Dorsolateral prefrontal cortex (tissue), 122 donors: ENCODE measurements at places on chromosomes 11 and 22.

- no peak for DNase-seq
Measured at GRCh38 chr11:24559315-24559714, 62.5 kb downstream of the LUZP2 start.

DNA sequence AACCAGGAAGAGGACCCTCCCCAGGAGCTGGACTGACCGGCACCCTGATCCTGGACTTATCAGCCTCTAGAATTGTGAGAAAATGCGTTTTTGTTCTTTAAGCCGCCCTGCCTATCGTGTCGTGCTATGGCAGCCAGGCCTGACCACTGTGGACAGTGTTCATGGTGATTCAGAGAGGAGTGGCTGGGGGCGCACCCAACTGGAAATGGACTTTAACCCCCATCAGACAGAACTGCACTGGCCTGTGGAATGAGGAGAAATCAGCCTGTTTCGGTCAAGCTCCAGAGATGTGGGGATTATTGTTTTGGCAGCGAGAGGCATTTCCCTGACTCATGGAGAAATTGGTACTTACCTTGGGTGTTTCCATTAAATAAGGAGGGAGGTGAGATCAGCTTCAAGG lies 1437.8 kb downstream of the BRD1 start:
- no peak for DNase-seq

DNA sequence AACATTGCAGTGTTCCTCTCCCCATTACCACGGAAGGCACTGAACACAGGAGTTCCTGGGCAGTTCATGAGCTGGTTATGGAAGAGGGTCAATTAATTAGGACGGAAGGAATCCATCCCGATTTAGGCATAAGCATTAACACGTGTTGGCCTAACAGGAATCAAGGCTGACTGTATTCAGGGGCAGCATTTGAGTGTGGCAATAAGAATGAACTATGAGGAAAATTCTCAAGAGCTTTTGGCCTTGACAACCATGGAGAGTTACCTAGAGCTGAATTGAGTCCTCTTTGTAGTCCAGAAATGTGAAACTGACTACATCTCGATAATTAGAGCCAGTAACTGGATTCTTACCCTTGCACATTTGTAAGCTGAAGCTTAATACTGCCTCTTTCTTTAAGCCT lies 82.4 kb upstream of the CRTAM start:
- DNase-seq: no peak

- DNase-seq: no peak
Measured at GRCh38 chr11:102204174-102204573, 93.9 kb downstream of the YAP1 start.

GRCh38 chr11:122663764-122664163 lies 8.2 kb downstream of the UBASH3B start:
- DNase-seq: no peak

DNA sequence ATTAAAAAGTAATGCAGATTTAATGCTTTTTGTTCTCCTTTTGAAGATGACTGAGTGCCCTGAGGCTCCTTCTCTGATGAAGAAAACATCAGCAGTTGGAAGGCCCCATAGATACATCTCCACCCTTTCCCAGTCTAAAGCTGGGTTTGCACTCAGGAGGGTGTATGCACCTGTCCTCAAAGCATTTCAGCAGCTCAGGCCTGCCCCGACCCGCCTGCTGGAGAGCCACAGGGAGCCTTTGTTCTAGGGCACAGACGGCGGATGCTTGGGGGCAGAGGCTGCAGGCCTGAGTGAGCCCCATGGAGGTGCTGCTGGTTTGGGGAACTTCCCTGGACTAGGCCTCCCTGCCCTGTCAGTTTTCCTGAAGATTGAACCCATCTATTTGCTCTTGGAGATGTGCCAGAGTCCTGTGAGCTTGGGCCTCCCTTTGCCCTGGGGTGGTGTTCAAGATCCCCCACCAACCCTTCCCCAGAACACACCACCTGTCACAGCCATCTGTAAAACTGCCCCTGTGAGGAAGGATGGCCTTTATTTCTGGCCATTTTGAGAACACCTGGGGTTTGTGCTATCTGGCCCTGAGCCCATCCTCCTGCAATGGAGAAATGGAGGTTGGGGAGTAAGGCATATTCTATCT lies 160.0 kb downstream of the NAV2 start:
- no peak for DNase-seq

GRCh38 chr11:12625438-12626071 lies 48.7 kb upstream of the TEAD1 start:
- no peak for DNase-seq

DNA sequence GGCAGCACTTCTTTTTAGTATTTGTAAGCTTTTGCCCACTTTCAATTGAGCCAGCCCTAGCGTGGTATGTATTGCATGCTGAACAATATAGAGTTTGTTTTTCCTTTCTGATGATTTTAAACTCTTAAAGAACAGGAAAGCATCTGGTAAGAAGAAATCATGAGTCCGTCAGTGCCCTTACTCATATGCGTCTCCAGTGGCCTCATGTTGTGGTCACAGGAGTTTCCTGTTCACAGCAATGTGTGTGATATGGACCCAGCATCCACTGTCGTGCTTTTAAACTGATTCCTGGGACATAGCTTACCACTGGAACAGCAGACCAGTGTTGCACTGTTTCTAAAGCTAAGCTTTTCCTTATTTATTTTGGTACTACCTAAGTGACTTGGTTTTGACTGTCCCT lies 40.1 kb downstream of the BID start:
- DNase-seq: no peak

DNA sequence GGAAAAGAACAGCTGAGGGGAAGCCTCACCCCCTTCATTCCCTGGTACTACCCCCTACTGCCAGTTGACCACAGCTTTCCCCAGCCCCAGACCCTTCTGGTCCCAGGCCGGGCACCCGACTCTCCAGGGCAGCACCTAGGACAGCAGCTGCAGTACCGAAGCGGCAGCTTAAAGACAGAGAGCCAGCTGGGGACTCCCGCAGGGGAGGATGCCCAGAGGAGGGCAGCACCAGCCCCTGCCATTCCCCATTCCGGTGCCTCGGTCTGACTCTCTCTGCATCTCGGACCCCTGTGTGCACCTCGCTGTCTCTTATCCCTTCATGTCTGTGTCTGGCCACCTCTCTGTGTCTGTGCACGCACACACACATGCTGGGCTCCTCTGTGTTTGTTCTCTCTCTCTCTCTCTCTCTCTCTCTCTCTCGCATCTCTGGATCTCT lies 9.4 kb downstream of the IGSF9B start:
- no peak for DNase-seq
